Ureter (tissue), 1 donor: ENCODE measurements at places on chromosomes 1 and 21. TPM values are rescaled to one million over a fixed set of nuclear protein-coding genes. Genes with fewer than 3 reads are reported as not detected.

RAD54L gene
- 0.39 TPM for total RNA-seq

CITED4 gene
- 17.9 TPM for total RNA-seq

ARMH1 gene
- total RNA-seq, result 3.0 TPM

LCE1C gene
- total RNA-seq, result not detected

RBM11 gene
- 9.1 TPM for total RNA-seq

CSMD2 gene
- total RNA-seq, result 1.1 TPM

LCE1D gene
- total RNA-seq, result not detected

KRTAP19-3 gene
- total RNA-seq, result not detected

OR2T11 gene
- total RNA-seq, result not detected

LENEP gene
- total RNA-seq, result 0.94 TPM

PRAMEF25 gene
- total RNA-seq, result not detected

HNRNPCL1 gene
- total RNA-seq, result not detected

KCNA3 gene
- total RNA-seq, result 3.6 TPM

PRRX1 gene
- 23.0 TPM for total RNA-seq
